COLO829 (cell line): ENCODE measurements at places on chromosomes 5 and 9.

DNA sequence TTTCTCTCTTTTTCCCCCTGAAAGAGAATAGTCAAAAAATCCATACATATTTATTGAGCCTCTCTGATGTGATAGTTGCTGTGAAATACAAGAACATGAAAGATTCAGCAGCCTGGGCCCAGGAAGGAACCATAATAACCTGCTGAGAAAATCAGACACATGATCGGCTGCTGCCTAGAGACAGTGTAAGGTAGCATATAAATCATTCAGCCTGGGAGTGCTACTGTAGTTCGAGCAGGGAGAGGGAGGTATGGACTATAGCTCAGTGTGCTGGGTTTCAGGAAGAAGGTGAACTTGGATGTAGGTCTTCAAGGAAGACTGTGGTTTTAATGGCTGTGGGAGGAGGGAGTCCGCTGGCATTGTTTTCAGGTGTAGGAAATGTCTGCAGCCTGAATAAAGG lies 469.1 kb downstream of the RAB3C start:
- DNase-seq: no peak

DNA sequence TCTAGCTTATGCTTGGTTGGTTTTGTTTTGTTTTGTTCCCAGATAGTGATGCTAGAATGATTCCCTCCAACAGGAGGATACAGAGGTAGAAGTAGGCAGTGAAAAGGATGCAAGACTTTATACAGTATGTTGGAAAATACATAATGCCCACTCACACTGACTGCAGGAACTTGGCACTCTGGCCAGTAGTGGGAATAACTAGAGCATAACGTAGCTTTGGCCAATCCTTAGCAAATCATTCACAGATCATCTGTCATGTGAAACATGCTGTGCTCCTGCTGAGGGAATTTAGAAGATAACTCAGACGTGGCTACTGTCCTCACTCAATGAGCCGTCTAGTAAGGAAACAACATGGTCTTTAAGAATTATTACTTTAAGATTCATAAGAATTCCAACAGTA lies 13.5 kb downstream of the CFAP90 start:
- no peak for DNase-seq

GRCh38 chr9:134339183-134339806 lies 13.0 kb downstream of the RXRA start:
- DNase-seq: no peak

DNA sequence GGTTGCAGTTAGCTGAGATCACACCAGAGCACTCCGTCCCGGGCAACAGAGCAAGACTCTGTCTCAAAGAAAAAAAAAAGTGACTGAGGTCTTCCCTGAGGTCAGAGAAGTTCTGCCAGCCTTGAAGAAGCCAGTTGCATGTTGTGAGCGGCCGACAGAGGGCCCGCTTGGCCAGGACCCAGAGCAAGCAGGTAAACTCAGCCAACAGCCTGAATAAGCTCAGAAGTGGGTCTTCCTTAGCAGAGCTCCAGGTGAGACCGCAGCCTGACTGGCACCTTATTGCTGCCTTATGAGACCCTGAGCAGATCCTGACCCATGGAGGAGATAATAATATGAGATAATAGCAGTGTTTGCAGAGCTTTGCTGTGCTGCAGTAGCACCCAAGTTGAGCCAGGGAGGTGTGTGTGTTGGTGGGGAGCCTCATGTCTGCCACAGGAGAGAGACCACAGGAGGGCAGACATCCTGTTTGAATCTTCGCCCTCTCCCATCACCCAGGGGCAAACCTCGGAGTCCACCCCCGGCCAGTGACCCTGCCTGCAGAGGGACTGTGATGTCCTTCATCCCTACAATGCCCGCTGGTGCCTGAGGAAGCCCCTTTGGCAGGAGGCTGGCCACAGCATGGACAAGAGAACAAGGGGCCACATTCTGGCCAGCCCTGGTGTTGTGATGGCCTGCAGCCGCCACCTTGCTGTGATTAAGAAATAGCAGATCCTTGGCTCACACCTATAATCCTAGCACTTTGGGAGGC lies 10.8 kb upstream of the BARX1 start:
- DNase-seq: no peak

GRCh38 chr5:54927097-54927746 lies 58.2 kb downstream of the ESM1 start:
- DNase-seq: no peak

GRCh38 chr5:88813805-88814575 lies 69.0 kb downstream of the MEF2C start:
- DNase-seq: peak; percentile 62

DNA sequence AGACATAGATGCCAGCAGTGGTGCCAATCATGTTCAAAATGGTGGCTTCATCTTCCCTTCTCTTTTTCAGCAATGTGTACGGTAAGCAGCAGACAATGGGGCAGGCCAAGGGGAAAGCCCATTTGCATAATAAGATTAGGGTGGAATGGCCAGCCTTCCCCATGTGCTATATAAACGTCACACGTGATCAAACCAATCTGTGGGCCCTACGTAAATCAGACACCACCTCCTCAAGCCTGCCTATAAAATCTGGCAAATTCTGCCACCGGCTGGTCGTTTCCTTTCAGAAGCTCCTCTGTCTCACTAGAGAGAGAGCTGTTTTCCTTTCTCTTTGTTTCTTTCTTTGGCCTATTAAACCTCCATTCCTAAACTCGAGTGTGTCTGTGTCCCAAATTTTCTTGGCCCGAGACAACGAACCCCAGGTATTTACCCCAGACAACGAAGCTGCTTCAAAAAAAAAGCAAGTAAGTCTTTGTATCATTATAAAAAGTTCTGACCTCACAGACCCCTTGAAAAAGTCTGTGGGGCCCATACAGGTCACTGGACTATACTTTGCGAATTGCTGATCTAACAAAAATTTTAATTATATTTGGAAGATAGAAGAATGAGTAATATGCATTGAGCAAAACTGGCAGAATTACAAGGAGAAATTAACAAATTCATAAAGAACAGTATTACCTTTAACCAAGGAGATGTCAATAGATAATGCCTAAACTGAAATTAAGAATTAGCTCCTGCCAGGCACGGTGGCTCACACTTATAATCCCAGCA lies 15.2 kb downstream of the ZBTB5 start:
- no peak for DNase-seq

- no peak for DNase-seq
These were observed 293.4 kb downstream of the EDIL3 start for GRCh38 chr5:84091127-84091799.
